ENCODE measurements at places on chromosomes 13 and 19.

DNA sequence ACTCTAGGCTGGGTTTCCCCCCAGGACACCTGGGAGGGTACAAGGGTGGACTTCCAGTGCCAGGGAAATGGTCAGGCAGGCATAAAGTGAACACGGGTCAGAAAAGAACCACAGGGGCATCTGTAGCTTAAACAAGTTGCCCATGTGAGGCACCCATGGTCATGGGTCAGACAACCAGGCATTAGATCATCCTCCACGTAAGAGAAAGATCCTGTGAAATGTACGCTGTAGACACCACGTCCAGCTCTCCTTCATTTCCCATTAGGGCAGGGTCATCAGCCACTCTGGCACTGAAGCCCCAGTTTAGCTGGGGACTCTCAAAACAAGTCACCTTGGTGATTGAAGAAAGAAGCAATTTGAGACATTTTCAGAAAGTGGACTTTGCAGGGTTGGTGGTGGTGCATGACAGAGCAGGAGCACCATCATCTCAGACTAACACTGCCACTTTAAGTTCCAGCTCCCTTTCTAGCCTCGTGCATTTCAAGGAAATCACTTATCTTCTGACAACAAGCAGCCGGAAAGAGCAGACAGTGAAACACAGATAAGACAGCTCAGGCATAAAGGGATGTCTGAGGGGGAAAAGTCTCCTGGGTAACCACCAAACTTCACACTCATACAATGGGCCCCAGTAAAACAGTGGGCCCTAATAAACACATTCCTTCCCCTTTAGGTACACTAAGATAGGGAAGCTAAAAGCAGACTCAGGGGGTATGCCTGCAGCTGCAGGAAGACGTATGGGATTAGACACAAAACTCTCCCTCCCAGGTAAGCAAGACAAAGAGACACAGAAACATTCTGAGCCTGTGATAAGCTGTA, 16.1 kb upstream of the SIGLEC6 start:
- DNase-seq: no peak

- DNase-seq: peak; percentile 44
Observed at GRCh38 chr19:50377051-50377461, 799 bp downstream of the NR1H2 start.

DNA sequence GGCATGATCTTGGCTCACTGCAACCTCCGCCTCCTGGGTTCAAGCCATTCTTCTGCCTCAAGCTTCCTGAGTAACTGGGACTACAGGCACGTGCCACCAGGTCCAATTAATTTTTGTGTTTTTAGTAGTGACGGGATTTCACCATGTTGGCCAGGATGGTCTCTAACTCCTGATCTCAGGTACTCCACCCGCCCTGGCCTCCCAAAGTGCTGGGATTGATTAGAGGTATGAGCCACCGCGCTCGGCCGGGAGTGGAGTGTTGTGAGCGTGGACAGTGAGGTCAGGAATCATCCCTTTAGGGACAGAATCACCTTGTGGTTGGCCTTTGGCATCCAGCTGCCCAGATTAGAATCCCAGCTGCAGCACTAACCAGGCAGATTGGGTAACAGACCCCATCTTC, 10.3 kb downstream of the RRAS start:
- DNase-seq: no peak

DNA sequence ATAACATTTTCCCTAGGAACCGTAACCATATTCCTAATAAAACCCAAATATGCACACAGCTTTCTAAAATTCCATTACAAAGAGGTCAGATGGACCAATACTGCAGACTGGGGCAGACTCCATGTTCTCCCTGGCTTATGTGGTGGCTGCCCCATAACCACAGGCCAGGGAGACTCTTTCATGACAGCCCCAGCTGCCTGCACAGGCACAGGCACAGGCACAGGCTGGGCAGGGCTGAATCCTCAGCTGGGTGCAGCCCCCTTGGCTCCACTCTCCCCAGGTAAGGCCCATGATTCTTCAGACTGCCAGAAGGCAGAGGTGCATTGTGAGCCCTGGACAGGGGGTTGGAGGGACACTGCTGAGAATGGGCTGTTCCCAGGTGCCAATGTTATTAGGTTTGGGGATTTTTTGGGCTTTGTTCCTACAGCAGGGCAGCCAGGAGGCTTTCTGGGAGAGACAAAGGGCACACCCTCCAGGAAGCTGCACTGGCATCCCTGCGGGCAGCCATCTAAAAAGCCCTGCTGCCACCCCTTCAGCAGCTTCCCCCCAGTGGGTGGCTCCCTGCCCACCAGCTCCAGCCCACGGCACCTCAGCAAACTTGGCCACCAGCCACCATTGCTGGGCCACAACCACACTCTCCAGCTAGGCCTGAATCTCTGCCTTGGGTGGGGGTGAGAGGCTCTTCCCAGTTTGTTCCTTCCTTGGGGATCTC, 20.0 kb downstream of the DOCK9 start:
- DNase-seq: no peak

GRCh38 chr13:71169180-71169579, 697.8 kb downstream of the DACH1 start:
- DNase-seq: no peak

DNA sequence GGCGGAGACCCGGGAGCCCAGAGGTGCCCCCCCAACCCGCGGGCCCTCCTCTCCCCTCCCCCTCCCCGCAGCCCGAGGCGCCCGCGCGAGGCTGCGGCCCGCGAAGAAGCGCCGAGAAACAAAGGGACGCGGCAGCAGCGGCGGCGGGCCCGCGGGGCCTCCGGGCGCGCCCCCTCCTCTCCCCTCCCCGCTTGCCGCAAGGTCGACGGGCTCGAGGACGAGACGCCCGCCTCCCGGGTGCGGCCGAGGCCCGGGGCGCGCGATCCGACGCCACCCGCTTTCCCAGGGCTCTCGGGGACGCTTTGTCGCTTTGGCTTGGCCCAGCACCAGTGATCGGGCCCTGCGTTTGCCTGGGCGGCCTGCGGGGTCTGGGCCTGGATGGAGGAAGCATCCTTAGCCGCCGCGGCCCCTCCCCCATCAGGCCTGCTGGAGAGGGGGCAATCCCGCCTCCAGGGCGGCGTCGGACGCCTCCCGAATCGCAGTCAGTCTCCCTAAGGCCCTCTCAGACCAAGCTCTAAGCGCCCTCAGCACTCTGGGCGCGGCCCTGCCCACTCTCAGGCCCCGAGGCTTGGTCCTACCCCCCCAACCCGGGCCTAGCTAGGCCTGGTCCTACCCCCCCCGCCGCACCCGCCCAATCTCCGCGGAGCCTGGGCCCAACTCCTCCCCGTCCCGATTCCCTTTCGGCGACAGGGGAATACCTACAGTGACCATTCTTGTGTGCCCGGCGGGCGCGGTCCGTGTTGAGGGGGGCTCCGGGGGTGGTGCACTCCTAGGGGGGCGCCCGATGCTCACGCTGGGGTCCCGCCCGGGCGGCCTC, 740 bp downstream of the ELAVL3 start:
- DNase-seq: no peak

DNA sequence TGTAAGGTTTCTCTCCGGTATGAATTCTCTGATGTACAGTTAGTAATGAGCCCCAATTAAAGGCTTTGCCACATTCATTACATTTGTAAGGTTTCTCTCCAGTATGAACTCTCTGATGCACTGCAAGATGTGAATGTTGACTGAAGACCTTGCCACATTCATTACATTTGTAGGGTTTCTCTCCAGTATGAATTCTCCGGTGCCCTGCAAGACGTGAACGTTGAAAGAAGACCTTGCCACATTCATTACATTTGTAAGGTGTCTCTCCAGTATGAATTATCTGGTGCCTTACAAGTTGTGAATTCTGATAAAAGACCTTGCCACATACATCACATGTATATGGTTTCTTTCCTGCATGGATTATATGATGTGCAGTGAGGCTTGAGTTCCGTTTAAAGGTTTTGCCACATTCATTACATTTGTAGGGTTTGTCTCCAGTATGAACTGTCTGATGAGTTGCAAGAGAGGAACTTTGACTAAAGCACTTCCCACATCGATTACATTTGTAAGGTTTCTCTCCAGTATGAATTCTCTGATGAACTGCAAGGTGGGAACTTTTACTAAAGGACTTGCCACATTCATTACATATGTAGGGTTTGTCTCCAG, 17.7 kb upstream of the ZNF432 start:
- DNase-seq: no peak

DNA sequence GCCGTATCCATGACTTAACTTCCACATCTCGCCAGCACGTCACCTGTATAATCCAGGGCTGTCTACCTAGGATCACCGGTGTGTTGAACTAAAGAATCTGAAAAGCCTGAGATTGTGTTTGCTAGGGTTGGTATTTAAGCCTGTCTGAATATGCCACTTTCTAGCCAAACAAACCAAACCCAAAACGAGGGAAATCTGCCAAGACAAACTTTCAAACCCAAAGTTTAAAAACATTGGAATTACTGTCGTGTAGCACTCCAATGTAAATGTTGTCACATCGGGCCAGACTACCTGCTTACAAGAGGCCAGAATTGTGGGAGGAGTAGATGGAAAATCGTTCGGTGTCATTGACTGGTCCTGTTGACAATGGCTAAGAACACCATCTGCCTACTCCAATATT, 747.8 kb downstream of the EFNB2 start:
- DNase-seq: no peak

DNA sequence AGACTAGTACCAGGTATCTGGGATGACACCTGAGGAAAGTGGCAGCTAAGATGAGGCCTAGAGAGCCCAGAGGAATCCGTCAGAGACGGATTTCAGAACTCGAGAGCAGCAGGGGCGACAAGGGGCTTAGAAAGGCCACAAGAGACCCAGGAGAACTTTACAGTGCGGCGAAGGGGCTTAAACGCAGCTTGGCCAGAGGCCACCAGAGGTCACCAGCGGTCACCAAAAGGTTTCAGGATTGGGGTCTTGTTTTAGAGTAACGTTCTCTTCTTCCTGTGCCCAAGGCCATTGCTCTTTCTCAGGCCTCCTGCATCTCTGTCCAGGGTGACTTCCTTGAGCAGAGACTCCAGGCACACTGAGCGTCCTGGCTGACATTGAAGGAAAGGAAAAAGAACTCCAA, 2.2 kb downstream of the ZSCAN22 start:
- DNase-seq: no peak

- no peak for DNase-seq
Observed at GRCh38 chr13:46640843-46641242, 87.9 kb downstream of the LRCH1 start.

- DNase-seq: no peak
Observed at GRCh38 chr13:50894012-50894411, 15.6 kb upstream of the RNASEH2B start.

DNA sequence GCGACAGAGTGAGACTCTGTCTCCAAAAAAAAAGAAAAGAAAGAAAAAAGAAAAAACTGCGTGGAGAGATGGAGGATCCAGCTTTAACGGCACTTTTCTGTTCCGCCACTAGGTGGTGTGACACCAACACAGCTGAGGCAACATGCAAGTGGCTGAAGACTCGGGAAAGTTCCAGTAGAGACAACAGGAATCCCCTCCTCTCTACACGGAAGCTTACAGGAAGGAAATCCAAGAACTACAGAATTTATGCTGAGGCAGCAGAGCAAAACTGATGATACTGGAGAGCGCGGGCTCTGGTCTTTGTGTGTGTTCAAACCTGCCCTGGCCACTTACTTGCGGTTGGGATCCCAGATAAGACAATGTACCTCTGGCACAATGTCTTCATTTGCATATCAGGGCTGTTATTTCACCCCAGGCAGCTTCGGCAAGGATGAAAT, 9.9 kb downstream of the RANBP3 start:
- peak; percentile 16 for DNase-seq

- DNase-seq: no peak
Observed at GRCh38 chr19:44686896-44687295, 12.1 kb upstream of the CEACAM16 start.

DNA sequence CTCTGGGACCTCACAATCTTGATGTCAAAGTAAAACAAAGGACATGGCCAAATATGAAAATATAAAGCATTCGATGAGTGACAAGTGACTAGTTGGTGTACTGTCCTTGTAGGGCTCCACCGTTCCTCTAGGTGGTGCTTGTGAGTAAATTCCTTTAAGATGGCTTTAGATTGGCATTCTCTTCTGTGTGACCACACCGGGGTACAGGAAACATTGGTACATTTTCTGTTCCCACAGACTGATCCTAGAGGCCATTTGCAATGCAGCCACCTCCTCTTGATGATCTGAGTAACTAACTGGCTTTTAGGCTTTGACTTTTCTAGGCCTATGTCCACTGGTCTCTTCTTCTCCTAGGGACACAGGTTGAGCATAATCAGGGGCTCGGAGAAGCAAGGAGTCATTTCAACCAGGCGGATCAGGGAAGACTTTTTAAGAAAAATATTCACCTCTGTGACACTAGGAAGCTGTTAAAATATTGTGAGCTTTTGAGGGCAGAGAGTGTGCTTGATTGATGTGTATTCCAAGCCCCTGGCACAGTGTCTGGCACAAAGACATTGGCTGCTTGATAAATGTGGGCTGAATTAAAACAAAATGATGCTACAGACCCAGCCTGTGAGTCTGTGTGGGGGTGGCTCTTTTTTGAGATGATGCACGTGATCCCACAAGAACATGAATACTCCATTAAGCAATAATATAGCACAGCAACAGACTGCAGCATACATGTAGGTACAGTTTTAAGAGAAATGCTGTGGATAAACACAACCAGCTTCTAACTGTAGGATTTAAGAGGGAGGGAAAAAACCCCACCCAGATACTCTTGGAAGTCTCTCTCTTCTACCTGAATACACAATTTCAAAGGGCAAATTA, 21.0 kb downstream of the EPSTI1 start:
- peak; percentile 3 for DNase-seq

GRCh38 chr13:91401920-91402319, 3.5 kb downstream of the GPC5 start:
- DNase-seq: no peak

- no peak for DNase-seq
Observed at GRCh38 chr13:29901710-29902631, 51.6 kb upstream of the UBL3 start.

DNA sequence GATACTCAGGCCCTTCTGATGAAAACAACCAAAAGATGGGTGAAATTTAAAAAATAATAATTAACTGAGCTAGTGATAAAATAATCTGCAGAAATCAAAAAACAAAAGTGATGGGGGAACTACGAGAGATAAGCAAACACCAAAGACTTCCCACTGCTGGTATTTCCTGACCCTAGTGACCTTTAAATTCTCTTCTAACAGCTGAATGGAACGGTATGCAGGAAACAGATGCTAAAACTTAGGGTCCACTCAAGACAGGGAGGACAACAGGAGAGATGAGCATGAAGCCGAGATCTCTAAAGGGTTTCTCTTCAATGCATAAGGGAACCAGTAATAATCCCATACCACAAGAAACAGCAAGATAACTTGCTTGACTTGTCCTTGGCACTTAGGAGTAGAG, 50.8 kb downstream of the USP12 start:
- no peak for DNase-seq

DNA sequence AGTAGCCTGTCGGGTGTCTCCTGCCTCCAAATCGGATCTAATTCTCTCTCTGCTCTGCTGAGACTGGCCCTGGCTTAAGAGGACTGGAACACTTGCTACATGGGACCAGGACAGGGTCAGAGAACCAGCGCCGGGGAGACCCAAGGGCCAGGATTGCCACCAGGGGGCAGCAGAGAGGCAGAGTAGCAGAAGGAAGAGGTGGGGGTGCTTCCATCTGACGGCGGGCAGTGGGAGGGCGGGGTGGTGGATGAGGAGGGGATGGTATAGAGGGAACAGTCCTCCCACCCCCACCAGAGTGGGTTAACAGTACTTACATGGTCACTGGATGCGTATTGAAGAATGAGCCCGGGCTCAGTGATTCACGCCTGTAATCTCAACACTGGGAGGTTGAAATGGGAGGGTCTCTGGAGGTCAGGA, 11.9 kb downstream of the SELENOW start:
- peak; percentile 68 for DNase-seq

Measured in NK-92 treated with Interleukin-12 subunit alpha and Interleukin-12 subunit beta, amount 100 ng/mL, for 24 hours (cell line).